ENCODE measurements at places on chromosomes 4 and X.

GRCh38 chr4:55444827-55445226, 49.1 kb downstream of the TMEM165 start:
- DNase-seq: no peak

- no peak for DNase-seq
These were observed 5.7 kb downstream of the GPC3 start for GRCh38 chrX:133979641-133980230.

GRCh38 chr4:82747686-82748575, 50.7 kb downstream of the SCD5 start:
- DNase-seq: no peak

DNA sequence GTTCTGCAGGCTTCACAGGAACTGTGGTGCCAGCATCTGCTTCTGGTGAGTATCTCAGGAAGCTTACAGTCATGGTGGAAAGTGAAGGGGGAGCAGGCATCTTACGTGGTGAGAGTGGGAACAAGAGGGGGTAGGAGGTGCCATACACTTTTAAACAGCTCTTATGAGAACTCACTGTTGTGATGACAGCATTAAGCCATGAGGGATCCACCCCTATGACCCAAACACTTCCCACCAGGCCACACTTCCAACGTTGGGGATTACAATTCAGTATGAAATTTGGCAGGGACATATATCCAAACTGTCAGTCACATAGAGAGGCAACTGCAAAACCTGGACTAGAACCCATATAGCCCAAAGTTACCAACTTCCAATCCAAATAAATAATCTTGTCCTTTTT, 43.1 kb upstream of the ZCCHC12 start:
- DNase-seq: no peak

- no peak for DNase-seq
These were observed 285.9 kb downstream of the IL15 start for GRCh38 chr4:141922236-141922635.

GRCh38 chr4:152398060-152398459, 137.8 kb downstream of the FBXW7 start:
- peak; percentile 34 for DNase-seq

GRCh38 chr4:140426610-140427105, 790 bp downstream of the CLGN start:
- no peak for DNase-seq

DNA sequence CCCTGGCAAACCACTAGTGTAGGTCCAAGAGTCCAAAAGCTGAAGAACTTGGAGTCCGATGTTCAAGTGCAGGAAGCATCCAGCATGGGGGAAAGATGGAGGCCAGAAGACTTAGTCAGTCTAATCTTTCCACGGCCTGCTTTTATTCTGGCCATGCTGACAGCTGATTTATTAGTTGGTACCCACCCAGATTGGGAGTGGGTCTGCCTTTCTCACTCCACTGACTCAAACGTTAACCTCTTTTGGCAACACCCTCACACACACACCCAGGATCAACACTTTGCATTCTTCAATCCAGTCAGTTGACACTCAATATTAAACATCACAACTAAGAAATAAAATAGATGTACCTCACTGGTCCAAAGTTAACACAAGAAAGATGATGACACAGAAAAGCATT, 134.8 kb upstream of the GABRA2 start:
- DNase-seq: no peak

DNA sequence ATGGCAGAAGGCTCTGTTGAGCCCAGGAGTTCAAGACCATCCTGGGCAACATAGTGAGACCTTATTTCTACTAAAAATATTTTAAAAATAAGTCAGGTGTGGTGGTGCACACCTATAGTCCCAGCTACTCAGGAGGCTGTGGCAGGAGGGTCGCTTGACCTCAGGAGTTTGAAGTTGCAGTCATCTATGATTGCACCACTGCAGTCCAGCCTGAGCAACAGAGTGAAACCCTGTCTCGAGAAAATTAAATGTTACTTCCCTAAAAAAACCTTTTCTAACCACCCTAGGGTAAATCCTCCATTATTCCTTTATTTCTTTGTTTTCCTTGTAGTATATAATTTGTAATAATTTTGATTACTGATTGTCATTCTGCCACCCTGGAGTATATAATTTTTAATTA, 7.9 kb downstream of the FAM200B start:
- DNase-seq: peak; percentile 82

GRCh38 chr4:52312722-52313121, 261.6 kb downstream of the SPATA18 start:
- DNase-seq: no peak

DNA sequence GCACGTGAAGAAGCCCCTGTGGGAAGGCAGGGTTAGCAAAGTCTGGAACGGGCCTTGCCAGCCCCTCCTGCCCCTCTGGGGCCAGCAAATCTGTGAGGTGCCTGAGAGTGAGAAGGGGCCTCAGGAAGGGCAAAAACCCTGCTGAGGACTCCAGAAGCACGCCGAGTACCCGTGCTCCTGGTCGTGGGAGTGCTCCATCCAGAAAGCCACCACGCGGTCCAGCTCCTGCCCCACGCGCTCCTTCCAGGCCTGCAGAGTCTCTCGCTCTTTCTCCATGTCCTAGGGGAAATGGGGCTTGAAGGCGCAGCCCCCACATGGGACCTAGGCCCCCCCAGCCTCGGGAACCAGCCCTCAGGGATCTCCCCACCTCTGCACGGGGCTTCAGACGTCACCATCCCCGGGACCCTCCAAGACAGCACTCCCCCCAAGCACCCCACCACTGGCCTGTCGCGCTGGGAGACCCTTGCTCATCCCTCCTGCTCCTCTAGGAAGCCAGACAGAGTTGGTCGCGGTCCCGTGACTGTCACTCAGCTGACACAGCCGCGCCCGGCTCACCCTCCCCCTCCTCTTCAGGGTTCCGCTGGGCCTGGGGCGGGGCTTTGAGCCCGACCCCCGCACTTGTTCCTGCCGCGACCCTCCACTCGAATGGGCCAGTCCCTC, at the start of gene RENBP:
RENBP (minus strand) TSS at position 504 of the 660 bp plus-strand sequence; CDS start at position 471, 33 bp downstream.
- DNase-seq: peak; percentile 62

- no peak for DNase-seq
These were observed 23.6 kb upstream of the PACRGL start for GRCh38 chr4:20676501-20677197.

- peak; percentile 8 for DNase-seq
These were observed 212.7 kb downstream of the SH3BGRL start for GRCh38 chrX:81414630-81415029.

- no peak for DNase-seq
These were observed 52.3 kb downstream of the CD99L2 start for GRCh38 chrX:150846130-150846529.

Data from inflammatory macrophage treated with lipopolysaccharide for 4 hours (primary cell).